ENCODE measurements at places on chromosomes 1 and 21.

DNA sequence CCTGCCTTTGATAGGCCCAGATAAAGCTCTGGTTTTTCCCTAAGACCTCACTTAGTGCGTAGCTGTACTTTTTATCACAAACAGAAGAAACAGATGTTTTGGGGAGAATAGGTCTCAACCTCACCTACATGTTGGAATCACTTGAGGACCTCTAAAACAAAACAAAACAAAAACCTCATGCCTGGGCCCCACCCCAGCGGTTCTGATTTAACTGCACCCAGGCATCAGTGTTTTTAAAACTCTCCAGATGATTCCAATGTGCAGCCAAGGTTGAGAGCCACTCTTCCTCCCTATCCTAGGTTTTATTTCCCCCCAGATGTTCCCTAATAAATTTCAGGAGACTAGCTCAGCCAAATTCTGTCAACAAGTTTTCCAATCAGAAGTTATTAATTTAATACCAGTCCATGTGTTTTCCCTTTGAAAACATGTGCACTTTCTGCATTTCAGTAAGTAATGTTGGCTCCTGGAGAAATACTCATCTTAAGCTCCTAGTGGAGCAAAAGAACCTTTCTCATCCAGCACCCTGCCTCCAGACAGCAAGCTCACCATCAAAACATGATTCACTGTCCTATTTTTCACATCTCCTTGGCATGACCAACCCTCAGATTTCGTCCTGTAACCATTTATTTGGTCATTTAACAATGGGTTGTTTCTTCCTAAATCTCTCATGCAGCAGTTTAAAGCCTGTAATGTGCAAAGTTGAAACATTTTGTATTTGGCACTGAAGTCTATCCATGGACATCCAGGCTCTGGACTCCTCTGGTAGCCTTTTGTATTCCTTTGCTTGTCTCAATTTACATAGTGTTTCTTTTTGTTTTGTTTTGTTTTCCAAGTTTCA lies 27.5 kb downstream of the LRRC8C start:
- DNase-seq: no peak

- no peak for DNase-seq
Measured at GRCh38 chr1:39996396-39997004, 41.6 kb downstream of the MFSD2A start.

- no peak for DNase-seq
Measured at GRCh38 chr1:194538453-194538852, 1352.0 kb upstream of the B3GALT2 start.

DNA sequence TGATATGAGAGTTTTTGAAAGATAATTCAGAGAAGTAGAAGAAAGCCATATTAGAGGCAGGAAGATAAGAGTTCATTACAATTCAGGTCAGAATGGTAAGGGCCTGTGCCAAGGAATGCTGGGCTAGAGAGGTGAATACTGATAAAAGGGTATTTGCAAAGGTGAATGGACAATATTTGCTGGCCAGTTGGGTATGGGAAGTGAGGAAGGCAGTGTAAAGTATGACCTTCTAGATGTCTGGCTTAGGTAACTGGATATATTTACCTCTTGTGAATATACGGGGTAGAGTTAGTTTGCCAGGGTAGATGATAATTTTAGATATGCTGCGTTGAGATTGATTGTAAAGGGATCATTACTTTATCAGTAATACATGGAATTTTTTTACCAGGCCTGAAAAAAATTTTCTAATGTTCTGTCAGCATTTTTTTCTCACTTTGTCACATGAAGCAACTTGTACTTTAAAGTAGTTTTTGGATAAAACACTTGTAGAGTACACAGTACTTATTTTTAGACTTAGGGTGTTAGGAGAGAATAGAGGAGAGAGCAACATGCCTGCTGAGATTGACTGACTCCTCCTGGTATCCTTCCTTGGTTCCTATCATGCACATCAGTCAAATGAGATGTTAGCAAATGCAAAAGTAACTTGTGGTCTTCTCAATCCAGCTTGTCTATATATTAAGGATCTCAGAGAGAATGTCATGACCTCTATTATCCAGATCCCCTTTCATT lies 14.1 kb downstream of the RTCA start:
- no peak for DNase-seq

GRCh38 chr21:28068455-28069358 lies 924.0 kb downstream of the LTN1 start:
- no peak for DNase-seq

- no peak for DNase-seq
Measured at GRCh38 chr1:21028520-21029145, 148.1 kb downstream of the EIF4G3 start.

- no peak for DNase-seq
Measured at GRCh38 chr1:205492201-205492667, 12.2 kb upstream of the CDK18 start.

DNA sequence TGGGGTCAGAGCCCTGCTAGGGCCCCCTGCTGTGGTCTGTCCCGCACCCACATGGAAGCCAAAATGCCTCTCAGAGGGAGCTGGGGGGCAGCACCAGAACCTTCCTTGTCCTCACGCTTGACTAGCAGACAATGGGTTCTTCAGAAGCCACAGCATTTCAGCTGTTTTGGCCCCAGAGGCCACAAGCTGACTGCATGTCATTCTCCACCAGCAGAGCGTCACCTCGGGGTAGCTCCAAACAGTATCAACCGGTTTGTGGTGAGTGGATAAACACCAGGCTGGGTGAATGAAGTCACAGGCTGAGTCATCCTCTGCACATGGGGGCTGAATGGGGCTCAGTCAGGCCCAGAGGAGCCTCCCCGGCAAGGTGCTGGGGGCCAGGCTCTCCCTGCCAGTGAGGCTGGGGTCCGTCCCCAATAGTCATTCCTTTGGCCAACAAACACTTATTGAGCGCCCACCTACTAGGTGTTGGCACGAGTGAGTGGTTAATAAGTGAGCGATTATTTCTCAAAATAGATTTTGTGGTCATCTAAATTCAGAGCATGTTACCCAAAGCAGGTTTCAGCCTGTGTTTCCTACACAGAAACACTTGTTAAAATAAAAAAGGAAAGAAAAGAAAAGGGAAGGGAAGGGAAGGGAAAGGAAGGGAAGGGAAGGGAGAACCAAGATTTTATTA lies 9.1 kb downstream of the OLIG1 start:
- DNase-seq: peak; percentile 10

- no peak for DNase-seq
Measured at GRCh38 chr1:219125342-219125741, 48.3 kb upstream of the LYPLAL1 start.

GRCh38 chr1:101221945-101222429 lies 14.8 kb upstream of the S1PR1 start:
- no peak for DNase-seq

DNA sequence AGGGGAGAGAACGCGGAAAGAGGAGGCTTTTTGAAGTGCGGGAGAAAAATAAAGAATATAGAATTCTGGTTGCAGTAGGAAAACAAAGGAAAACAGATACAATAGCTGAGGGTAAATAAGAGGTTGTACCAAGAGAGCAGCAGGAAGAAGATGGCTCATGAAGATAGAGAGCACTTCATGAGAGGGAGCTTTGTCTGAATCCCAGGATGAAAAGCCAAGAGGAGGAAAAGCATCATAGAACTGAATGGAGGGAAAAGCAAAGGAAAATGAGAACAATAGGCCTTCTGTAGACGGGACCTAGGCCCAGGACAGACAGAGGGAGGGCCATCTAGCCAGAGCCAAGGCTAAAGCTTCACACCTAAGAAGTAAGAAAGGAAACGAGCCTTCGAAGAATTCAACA lies 49.5 kb downstream of the ATP6V1G3 start:
- no peak for DNase-seq

DNA sequence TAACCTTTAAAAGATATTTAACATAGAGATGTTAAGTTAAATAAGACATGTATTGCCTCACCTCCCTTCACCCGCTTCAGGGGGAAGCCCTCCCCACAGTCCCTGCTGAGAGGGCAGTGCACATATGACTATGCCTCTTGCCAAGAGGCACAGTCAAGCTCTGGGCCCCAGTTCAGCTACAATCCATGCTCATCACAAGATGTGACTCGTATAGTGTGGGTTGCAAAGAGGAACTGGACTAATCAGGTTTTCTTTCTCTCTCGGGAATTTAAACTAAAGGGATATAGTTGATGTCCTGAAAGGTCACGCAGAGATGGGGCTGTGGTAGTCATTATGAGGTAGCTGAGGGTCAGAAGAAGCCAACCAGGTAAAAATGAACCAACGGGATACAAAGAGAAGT lies 35.6 kb downstream of the LYST start:
- peak; percentile 6 for DNase-seq

- DNase-seq: no peak
Measured at GRCh38 chr1:184520336-184520735, 133.5 kb downstream of the C1orf21 start.

- DNase-seq: no peak
Measured at GRCh38 chr1:91397605-91398004, 7.0 kb downstream of the HFM1 start.

GRCh38 chr1:94698759-94699502 lies 121.2 kb upstream of the SLC44A3 start:
- DNase-seq: no peak

- no peak for DNase-seq
Measured at GRCh38 chr1:54781023-54781723, 16.9 kb upstream of the PARS2 start.

DNA sequence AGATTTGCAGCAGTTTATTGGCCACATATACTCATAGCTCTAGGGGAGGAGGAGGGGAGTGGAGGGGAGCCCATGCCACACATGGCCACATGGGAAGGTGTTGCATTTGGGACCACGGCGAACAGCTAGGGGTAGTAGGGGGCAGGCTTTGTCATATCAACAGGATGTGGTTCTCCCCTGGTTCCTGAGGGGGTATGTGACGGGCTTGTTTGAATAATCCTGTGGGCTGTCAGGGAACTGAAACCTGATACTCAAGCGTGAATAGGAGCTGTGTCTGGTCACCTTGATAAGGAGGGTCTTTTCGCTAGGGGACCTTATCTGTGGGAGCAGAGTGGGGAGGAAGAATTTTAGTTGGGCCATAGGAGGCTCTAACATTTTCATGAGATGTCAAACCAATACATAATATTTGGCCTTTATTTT lies 264.7 kb downstream of the CTH start:
- DNase-seq: no peak

- no peak for DNase-seq
Measured at GRCh38 chr1:204196068-204196795, at the start of gene KISS1. TSS of gene KISS1 (minus strand) at chr1:204196491. CDS start at chr1:204192876, 3,615 bp downstream.

DNA sequence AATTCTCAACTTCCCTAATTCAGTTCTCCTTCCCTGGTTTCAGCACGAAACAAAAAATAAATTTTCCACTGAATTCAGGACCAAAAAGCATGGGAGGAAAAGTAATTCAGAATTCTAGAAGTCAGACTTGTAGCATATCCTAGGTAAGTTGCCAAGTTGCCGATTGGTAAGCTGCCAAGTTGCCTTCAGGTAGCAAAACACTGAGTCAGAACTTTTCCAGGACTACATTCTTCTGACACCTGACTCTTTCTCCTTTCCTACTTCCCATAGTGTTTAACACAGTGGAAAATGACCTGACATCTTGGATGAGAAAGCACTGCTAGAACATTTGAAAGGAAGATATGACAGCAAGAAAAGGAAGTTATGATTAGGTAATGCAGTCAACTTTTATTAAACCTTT lies 322.8 kb downstream of the SPATA17 start:
- no peak for DNase-seq

- peak; percentile 46 for DNase-seq
Measured at GRCh38 chr21:42218836-42219605, at the start of gene ABCG1. TSS of gene ABCG1 (plus strand) at chr21:42219140. CDS start at chr21:42219263, 123 bp downstream.

GRCh38 chr1:11982010-11982392 lies 1.8 kb downstream of the MFN2 start:
- no peak for DNase-seq

DNA sequence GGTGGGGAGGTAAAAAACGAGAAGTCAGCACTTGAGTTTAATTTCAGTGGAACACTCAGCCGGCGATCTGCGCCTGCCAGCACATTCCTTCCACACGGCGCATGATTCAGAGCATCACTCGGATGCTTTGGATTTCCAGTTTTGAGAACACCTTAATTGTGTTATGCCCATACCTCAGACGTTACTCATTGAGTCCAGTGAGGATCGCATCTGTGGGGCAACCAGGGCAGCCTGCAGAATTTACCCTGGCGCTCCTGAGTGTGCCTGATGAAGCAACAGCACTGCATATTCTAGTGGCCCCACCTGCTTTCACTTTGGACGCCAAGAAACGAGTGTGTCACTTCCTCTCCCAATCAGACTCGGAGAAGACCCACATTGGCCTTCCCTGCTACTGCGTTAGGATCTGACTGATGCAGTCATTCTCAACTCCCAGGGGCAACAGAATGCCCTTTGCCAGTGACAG lies 19.9 kb downstream of the FAM89A start:
- no peak for DNase-seq

GRCh38 chr1:2228157-2228594 lies at the start of gene SKI:
TSS of gene SKI (plus strand) at chr1:2228319. CDS start at chr1:2228767, 448 bp downstream.
- DNase-seq: no peak

GRCh38 chr1:201578008-201578888 lies 39.3 kb downstream of the NAV1 start:
- no peak for DNase-seq

DNA sequence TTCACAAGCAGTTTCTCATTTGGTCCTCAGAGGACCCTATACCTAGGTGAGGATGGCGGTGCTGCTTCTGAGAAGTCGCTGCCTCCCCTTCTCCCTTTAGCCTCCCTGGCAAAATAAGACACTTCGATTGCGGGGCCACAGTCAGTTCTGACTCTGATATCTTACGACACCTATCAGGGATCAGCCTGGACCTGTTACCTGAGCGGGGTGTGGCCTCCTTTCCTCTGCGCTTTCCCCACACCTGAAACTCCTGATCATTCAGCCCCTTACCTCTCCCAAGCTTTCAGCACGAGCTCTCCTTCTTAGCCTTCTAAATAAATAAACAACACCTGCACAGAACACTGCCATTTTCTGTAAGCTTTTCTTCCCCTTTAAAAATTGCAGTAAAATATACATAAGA lies 24.6 kb upstream of the GPR137B start:
- no peak for DNase-seq

- DNase-seq: no peak
Measured at GRCh38 chr1:67735206-67735605, 50.2 kb downstream of the GADD45A start.

DNA sequence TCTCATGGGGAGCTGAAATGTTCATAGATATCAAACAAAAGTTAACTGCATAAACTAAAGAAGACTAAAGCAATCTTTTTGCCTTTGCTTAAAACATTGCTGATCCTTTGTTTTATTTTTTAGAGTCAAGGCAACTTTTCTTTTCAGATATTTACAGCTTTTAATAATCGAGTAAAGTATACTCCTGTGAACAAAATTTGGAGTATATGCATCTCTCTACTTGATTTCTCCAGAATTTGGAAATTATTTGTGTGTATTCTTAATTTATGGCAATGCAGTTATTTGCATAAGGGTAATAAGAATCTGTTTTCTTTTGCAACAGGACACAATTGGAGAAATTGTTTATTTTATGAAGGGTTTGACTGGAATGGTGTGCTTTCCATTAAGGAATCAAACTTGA lies 4.2 kb upstream of the AQP10 start:
- no peak for DNase-seq

GRCh38 chr21:45803618-45804340 lies 160.3 kb downstream of the PCBP3 start:
- DNase-seq: no peak

- DNase-seq: no peak
Measured at GRCh38 chr21:31218830-31219608, 125.0 kb downstream of the TIAM1 start.
